ENCODE measurements at places on chromosomes 11 and 22.

GRCh38 chr11:2461253-2461955, 16.6 kb downstream of the KCNQ1 start:
- no peak for DNase-seq

GRCh38 chr11:107683807-107684206, 28.0 kb downstream of the SLN start:
- DNase-seq, result no peak

DNA sequence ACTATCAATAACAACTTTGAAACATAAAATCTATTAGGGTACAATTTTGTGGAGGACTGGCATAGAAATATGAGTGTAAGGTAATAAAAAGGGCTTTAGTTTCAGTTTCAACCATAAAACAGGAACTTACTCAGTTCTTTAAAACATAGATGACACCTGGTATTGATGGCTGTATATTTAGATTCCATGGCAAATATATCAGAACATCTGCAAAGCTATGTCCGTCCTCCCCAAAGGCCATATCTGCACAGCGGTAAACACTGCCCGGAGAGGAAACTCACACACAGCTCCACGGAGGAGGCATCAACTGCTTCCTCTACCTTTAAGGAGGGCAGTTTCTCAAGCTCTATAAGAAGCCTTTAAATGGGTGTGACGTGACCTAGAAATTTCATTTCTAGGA, 993.3 kb downstream of the BRD1 start:
- DNase-seq, result no peak

- DNase-seq, result no peak
Measured at GRCh38 chr11:100890789-100891188, 203.7 kb downstream of the ARHGAP42 start.

All from activated T-cell treated with anti-CD3 and anti-CD28 coated beads for 4 hours (primary cell).